ENCODE measurements at places on chromosomes 1 and 21.

- DNase-seq: no peak
These were observed 1.3 kb upstream of the LYST start for GRCh38 chr1:235867903-235868469.

GRCh38 chr1:204222764-204223055 is 8.9 kb upstream of the GOLT1A start:
- DNase-seq: no peak

DNA sequence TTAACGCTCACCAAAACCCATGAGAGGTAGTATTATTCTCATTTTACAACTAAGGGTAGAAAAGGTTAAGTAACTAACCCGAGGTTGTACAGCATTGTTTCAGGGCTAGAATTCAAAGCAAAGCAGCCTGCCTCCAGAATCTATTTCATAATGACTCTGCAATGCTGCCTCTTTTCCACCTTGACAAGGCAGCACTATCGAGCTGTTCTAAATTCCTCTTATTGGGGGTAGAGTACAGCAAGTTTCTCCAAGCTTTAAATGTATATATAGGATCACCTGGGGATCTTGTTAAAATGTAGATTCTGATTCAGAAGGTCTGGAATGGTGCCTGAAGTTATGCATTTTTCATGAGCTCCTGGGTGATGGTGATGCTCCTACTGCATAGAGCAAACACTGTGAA is 30.1 kb downstream of the WNT2B start:
- no peak for DNase-seq

- no peak for DNase-seq
These were observed 1.9 kb downstream of the MAP3K6 start for GRCh38 chr1:27364696-27365371.

DNA sequence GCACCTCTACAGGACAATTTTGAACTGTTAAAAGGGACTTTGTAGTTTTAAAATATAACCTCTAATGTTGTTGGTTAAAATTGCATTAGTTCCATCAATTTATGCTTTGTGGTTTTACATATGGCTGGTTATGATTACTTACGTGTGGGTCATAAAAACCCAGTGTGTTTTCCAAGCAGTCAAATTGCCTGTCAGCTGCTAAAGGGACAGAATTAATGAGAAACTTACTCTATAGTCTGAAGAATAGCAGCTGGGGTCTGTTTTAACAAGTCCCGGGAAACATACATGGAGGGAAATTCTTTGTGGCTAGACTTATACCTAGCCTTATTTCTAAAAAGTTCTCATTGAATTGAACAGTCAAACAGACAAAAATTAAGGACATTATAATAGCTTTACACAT is 820.9 kb upstream of the ADGRL4 start:
- DNase-seq: no peak

- DNase-seq: no peak
These were observed 30.9 kb downstream of the SELL start for GRCh38 chr1:169680377-169681019.

GRCh38 chr1:161298116-161298515 is 11.7 kb downstream of the MPZ start:
- no peak for DNase-seq

DNA sequence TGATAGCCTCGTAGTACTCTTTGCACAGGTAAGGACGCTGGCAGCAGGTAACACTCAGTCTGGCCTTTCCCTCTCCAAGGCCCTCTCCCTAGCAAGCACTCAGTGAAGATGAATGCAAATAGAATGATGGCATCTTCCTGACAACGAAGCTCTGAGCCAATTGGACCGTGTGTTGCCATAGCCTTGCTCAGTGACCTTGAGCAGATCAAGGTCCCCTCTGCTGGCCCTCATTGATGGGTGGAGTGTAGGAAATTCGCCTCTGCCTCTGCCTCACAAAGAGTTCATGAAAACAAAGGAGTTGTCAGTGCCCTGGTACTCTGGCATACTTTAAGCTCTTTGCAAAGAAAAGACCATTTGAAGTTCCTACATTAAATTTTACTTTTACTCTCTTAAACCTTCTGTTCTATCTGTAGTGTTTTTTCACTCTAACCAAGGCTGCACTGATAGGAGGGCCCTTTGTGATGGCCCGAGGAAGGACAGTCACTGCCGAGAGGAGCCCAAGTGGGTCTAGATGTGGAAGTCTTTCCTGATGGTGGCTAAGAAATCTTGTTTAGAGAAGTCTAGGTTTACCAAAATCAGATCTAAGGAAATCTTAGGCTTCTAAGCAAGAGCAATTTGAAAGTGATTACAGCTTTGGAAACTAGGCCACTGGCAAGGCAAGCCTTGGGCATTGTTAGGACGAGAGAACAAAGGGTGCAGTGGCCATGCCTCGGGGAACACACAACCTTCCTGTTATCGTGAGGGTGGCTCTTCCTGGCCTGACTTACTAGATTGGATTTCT is 38.2 kb downstream of the SMYD2 start:
- DNase-seq: no peak

DNA sequence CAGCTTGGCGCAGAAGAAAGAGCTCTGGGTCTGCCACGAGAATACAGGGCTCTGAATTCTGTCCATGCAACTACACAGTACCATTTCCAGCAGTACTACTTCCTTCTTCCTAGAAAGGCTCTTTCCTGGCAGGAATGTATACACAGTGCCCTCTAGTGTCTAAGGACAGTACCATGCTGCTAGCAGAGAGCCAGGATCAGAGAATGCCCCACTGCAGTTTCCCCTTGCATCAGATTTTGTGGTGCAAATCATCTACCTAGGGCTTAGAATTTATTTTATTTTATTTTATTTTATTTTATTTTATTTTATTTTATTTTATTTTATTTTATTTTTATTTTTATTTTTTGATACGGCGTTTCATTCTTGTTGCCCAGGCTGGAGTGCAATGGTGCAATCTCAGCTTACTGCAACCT is 50.8 kb downstream of the PAX7 start:
- no peak for DNase-seq

DNA sequence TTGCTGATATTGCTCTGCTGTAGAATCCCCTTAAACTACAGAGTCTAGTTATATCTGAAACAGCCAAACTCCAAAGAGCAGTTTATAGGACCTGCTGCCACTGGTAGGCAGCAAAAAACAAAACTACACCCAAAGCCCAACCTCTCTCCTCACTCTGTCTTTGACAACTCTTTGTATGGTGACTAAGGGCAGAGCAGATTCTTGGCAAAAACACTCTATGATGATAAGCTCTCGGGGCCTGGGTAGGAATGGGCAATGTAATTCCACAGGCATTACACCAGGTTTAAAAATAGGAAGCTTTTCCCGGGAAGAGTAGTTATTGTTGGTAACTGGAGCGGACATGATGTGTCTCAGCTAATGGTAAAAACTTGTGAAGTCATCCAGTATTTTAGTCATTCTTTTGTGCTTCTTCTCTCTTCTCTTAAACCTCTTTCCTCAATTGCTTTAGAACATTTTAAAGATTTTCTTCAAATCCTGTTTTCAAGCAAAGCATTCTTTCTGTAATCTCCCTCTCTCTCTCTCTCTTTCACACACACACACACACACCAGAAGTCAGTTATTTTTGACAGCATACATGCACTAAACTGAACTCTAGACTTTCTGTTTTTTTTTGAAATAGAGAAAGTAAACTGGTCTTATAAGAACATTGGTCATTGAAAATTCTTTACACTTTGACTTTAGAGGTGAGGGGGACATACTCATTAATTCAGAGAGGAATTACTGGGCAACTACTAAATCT is 193.5 kb downstream of the PAPPA2 start:
- no peak for DNase-seq

DNA sequence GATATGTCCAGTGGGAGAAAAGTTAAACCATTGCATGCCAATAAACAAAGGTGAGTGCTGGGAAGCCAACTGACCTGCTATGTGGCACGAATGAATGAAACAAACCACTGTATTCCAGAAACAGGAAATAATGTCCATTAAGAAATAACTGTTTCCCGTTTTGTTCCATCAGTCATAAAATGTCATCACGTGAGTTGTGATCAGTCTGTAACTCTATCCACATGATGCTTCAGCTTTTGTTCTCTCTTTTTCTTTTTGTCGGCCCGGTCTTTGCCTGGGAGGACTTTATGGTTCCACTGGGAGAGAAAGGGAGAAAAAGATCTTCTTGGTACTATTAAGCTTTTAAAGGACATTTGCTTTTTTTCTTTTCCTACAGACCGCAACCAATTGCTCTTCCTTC is 179.9 kb downstream of the TGFB2 start:
- DNase-seq: no peak

GRCh38 chr1:227891223-227891954 is 56.3 kb downstream of the WNT9A start:
- peak; percentile 29 for DNase-seq

DNA sequence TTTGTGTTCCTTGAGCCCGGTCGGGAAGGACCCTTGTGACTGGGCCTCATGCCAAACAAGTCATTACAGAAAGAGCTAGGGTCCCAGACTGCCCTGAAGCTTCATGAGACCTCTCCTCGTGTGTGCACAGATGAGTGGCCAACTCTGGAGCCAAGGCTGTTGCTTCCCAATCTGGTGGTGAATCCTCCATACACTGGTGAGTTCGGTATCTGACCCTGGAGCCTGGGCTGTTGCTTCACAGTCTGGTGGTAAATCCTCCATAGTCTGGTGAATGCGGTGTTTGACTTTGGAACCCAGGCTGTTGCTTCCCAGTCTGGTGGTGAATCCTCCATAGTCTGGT is 737.8 kb downstream of the MATN1 start:
- no peak for DNase-seq

- no peak for DNase-seq
These were observed 52.2 kb upstream of the GRHL3 start for GRCh38 chr1:24266998-24267397.

- DNase-seq: peak; percentile 48
These were observed 77.0 kb downstream of the ZZZ3 start for GRCh38 chr1:77605246-77606026.

All from right lobe of liver (tissue), 6 donors.